ENCODE measurements at places on chromosomes 5 and 9.
A peak's percentile ranks its signal among the peaks of the same experiment; 100 is the strongest.

DNA sequence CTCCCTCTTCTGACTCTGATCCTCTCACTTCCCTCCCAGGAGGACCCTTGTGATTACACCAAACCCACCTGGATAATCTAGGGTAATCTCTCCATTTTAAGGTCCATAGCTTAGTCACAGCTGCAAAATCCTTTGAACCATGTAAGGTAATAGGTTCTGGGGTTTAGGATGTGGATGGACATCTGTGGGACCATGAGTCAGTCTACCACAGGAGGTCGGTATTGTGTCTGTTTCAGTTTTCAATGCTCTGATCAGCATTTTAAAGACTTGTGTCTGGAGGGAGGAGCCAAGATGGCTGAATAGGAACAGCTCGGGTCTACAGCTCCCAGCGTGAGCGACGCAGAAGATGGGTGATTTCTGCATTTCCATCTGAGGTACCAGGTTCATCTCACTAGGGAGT is 112.6 kb downstream of the CAVIN4 start:
- no peak for DNase-seq

- DNase-seq = no peak
These were observed 10.8 kb upstream of the PLIN2 start for GRCh38 chr9:19138084-19138483.

GRCh38 chr5:10635257-10635866 is 71.5 kb downstream of the ANKRD33B start:
- DNase-seq = peak; percentile 93

DNA sequence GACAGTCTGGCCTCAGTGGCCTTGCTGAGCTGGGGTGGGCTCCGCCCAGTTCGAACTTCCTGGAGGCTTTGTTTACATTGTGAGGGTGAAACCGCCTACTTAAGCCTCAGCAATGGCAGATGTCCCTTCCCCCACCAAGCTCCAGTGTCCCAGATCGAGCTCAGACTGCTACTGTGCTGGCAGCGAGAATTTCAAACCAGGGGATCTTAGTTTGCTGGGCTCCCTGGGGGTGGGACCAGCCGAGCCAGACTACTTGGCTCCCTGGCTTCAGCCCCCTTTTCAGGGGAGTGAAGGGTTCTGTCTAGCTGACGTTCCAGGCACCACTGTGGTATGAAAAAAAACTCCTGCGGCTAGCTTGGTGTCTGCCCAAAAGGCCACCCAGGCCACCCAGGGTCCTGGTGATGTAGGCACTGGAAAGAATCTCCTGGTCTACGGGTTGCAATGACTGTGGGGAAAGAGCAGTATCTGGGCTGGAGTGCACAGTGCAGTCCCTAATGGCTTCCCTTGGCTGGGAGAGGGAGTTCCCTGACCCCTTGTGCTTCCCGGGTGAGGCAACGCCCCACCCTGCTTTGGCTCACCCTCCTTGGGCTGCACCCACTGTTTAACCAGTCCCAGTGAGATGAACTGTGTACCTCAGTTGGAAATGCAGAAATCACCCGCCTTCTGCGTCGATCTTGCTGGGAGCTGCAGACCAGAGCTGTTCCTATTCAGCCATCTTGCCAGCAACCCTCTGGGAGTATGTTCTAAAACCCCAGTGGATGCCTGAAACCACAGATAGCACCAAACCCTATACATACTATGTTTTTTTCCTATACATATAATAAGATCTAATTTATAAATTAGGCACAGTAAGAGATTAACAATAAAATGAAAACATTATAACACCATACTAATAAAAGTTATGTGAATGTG is 95.5 kb downstream of the TMEM161B start:
- no peak for DNase-seq

- no peak for DNase-seq
These were observed 1668.0 kb upstream of the C9orf72 start for GRCh38 chr9:29241320-29241719.

DNA sequence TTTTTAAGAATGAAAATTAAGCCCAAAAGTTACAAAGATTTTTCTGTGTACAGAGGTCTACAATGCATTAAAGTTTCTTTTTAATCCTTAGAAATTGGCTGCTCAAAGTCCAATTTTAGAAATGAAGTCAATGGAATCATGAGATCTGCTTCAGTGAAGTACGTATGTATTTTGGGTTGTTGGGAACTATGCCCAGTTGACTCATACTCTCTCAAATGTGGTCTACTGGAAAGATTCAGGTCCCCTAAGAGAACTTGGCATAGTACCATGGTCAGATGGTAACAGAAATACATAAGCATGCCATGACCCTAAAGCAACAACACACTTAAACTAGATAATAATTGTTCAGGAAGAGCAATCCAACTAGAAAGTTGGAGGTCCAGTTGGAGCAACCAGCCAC is 23.0 kb downstream of the FBLL1 start:
- DNase-seq = no peak

GRCh38 chr5:446883-447263 is 3.9 kb downstream of the EXOC3 start:
- DNase-seq = no peak

DNA sequence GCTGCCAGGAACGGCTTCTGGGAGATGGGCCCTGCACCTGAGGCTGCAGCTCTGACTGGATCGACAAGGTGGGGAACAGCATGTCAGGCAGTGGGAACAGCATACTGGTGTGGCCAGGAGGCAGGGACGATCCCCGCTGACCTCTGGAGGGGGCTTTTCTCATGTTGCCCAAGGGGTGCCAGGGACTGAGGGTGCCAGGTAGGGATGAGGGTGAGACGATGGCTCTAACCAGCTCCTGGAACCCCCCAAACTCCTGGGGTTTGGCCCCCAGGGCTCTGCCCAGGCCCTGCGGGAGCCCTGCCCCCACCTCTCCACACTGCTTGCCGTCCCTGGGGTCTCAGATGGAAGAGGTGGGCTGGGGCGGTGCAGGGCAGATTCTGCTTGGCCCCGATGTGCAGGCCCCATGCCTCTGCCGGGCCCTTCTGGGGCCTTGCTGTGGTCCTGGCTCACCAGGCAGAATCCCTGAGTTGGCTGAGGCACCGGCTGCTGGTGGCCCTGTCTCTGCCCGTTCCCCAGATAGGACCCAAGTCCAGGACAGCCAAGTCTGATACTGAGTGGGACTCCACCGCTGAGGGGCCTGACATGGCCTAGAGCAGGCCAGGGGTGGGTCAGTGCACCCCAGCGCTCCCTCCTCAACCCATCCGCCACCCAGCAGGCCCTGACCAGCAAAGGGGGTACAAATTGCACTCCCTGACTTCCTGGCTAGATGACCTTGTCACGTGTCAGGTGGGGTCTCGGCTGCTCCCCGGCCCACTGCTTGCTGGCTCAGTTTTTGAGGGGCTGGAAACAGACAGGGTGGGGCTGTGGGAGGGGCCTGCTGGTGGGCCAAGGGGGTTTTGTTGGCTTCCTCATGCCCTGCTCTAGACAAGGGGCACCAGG is 28.4 kb upstream of the RNF130 start:
- no peak for DNase-seq

GRCh38 chr9:136787690-136788400 is 3.3 kb upstream of the TMEM141 start:
- DNase-seq = no peak

DNA sequence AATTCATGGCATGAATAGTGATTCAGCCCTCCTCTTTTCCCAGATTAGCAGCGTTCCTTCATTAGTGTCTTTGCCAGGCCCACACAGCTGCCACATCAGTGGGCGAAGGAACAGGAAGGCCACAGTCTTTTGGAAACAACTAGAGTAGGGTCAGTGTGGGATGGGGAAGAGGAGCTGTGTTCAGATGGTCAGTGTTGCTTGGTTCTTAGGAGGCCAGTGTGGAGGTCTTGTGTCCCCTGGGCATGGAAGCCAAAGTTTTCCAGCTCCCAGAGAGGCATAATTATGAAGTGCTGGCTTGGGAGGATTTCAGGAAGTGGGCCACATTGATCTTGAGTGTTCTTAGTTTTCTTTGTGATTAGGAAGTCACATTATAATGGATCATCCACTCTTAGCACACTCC is 269.6 kb downstream of the PSAT1 start:
- DNase-seq = no peak

- DNase-seq = no peak
These were observed at the start of gene P4HA2 for GRCh38 chr5:132227485-132228240. P4HA2 (minus strand) TSS chr5:132227853; CDS start chr5:132218626, 9,227 bp downstream.

DNA sequence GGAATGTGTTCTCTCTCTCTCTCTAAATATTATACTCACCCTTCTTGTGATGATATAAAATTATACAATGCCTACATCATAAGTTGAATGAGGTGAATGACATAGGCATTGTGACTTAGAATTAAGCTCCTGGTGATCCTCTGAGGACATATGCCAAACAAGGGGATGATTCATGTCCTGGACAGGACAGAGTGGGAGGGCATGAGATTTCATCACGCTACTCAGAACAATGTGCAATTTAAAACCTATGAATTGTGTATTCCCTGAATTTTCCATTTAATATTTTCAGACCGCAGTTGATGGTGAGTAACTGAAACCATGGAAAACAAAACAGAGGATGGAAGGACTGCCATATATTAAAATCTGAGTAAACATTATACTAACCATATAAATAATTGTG is 782.2 kb upstream of the NUDT12 start:
- DNase-seq = no peak

- DNase-seq = no peak
These were observed 5.2 kb downstream of the HSPA5 start for GRCh38 chr9:125235804-125236519.

DNA sequence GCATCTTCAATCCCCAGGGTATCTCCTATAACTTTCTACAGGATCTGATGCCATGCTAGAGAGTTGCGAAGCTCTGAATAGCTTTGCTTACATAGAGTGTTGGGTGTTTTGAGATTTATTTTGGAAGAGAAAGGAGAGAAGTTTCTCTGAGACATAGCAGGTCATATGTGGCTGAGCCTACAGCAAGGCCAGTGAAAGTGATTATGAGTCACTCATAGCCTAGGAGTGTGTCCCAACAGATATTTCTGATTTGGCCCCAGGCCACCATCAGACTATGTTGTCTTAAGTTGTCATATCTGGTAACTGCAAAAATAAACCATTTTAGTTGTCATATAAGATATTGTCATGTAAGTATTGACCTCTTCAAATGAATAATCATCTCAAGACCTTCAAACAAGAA is 132.0 kb upstream of the RAI14 start:
- DNase-seq = no peak

GRCh38 chr9:104494808-104495207 is 9.3 kb upstream of the OR13F1 start:
- DNase-seq = no peak

- no peak for DNase-seq
These were observed 409.5 kb downstream of the MAT2B start for GRCh38 chr5:163914910-163915309.

- DNase-seq = no peak
These were observed 166.2 kb downstream of the DEPDC1B start for GRCh38 chr5:60533789-60534188.

DNA sequence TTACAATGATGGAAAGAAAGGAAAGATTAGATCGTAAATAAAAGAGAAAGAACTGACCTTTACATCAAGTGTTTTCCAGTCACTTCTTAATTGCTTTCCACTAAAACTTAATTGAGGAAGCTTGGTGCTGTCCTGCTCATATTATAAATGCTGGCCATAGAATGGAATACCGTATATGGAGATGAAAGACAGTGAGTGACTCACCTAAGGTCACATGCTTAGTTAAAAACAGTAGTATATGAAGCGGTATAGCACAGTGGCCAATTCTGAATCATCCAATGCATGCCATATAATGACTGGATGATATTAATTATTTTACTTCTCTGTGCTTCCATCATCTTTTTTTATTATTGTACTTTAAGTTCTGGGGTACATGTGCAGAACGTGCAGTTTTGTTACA is 482.4 kb upstream of the SGCD start:
- DNase-seq = no peak

DNA sequence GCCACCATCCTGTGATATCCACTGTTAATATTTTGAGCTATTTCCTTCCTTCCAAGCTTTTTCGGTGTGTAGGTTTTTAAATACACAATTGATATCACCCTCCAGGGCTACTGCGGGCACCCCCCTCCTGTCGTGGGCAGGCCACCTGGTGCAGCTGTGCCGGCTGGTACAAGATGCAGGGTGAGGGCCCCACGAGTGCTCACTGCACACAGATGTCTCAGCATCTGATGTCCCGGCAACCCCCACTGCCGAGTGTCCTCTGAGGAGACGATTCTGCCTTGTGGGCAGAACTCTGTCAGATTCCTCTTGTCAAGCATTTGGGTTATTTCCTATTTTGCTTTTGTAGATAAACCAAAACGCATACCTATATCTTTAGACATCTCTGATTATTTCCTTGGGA is 25.1 kb downstream of the CACNA1B start:
- DNase-seq = no peak

GRCh38 chr5:164341056-164341619 is 835.7 kb downstream of the MAT2B start:
- DNase-seq = no peak

All from GM12864 (cell line).